ENCODE measurements at places on chromosomes 7 and 10.
A peak's percentile ranks its signal among the peaks of the same experiment; 100 is the strongest.

DNA sequence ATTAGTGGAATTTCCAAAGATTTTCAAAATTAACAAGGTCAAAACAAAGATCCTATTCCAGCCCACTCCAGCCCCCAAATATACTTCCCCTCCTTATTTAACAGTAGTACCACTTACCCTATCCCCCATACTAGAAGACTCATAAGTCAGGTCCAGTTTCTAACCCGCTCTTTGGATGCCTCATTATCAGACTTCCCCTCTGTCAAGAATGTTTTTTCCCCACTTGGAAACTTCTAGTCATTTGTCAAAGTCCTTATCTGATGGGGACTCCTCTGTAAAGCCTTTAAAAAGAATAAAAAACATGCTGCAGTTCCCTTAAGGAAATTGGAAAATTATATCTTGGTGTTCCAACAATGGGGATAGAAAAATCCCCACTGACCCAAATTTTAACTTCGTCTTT, 70.1 kb downstream of the IMMP2L start:
- no peak for DNase-seq

- DNase-seq = no peak
Measured at GRCh38 chr7:131625817-131626372, 69.5 kb upstream of the PODXL start.

- no peak for DNase-seq
Measured at GRCh38 chr10:19049567-19049966, 966 bp downstream of the MALRD1 start.

GRCh38 chr10:97483506-97483905, 14.7 kb downstream of the MMS19 start:
- DNase-seq = no peak

DNA sequence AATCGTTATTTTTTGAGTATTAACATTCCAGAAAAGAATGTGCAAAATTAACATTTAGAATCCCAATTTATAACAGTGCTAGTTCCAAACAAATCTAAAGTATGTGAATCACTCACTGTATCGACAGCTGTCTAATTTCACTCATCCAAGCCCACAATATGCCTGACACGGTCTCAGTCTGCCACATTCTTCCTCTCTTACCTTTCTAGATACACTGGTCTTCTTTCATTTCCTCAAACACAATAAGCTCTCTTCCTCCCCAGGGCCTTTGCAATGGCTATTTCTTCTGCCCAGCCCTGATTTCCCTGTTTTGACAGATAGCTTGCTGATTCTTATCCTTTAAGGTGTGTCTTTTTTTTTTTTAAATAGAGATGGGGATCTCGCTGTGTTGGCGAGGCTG, 48.8 kb downstream of the UBE2H start:
- DNase-seq = no peak

DNA sequence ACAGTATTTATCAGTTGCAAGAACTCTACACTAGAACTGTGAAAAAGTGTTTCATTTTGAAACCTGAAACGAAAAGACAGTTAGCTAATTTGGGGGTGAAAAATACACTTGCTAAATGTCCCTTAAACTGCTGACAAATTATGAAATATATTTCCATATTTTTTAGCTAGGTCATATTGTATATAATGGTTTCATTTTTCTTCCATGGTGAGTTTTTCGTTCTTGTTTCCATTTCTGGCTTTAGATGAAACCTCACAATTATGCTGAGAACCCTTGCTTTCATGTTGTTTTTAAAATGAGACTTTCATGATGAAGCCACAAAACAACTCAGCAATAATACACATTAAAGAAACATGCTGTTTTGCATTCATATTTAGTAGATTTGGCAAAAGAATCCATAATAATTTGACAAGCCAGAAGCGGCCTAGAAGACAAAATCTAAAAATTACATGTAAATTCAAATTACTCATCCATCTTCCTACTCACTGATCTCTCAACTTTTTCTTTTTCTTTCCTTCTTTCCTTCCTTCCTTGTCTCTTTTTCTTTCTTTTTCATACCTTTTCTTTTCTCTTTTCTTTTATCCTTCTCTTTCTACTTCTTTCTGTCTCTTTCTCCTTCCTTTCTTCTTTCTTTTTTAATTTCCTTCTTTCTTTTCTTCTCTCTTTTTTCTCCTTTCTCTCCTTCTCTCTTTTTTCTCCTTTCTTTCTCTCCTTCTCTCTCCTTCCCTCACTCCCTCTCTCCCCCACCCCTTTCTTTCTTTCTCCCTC, 46.5 kb upstream of the ITGB8 start:
- DNase-seq = no peak

DNA sequence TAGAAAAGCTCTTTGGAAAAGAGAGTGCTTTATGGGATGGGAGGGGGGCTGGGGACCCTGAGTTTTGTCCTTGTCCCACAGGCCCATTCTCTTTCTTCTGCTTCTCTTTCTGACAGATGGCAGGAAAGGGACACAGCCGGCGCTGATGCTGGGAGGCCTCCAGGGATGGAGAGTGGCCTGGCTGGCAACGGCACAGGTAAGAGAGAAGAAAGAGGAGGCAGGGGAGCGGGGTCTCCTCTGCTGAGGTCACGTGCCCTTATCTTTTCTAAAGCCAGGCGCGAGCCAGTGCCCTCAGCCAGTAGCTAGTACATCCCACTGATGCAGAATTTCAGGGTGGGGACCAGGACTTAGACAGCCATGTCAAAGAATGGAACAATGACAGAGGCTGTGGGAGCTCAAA, 9.2 kb downstream of the ZNF775 start:
- DNase-seq = no peak

- DNase-seq = no peak
Measured at GRCh38 chr7:114988026-114988425, 66.1 kb downstream of the MDFIC start.

DNA sequence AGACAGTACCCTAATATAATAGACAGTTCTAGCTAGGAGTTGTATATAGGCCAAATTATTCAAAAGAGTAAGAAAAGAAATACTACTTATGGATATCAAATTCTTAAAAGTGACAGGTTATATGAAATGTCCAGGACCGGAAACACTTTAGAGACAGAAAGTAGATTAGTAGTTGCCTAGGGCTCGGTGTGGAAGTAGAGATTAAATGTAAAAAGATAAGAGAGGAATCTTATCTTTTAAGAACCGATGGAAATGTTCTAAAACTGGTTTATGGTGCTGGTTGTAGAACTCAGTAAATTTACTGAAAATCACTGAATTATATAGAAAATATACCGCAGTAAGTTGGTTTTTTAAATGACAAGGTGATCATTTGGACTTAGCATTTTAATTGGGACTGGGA, 147.5 kb upstream of the ASAH2 start:
- DNase-seq = no peak

DNA sequence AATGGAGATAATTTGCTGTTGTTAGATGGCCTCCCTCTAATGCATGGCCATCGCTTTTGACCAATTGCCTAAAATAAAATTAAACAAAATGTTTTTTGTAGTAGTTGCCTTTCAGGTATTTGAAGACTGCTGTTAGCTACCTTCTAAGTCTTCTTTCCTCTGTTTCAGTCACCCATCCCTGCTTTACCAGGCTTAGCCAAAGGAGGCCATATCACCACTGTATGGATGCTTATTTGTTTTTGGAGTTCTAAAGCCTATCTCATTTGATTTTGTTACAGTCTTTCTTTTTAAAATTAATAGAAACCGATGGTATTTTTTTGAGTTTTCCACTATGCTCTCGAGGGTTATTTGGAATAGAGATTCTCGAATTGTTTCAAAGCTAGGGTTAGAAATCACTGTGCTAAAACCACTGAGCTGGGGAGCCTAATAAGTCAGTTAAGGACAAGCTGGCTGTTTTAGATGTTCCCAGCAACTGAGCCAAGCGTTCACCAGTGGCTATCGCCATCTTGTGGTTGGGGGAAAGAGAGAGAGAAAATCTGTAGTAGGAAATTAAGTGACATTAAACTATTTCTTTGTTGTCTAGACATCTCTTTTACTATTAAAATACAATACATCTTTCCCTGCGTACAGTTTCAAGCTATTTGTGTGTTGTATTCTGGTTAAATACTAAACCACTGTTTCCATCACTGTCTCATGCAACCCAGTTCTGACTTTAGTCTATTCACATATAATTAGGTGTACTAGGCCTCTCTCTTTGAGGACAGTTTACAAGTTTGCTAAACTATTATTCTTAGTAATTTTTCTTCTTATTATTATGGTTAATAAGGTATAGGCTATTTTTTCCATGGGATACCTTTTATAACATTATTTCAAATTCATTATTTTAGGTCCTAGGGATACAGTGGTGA, 52.2 kb downstream of the GPR158 start:
- peak; percentile 6 for DNase-seq

DNA sequence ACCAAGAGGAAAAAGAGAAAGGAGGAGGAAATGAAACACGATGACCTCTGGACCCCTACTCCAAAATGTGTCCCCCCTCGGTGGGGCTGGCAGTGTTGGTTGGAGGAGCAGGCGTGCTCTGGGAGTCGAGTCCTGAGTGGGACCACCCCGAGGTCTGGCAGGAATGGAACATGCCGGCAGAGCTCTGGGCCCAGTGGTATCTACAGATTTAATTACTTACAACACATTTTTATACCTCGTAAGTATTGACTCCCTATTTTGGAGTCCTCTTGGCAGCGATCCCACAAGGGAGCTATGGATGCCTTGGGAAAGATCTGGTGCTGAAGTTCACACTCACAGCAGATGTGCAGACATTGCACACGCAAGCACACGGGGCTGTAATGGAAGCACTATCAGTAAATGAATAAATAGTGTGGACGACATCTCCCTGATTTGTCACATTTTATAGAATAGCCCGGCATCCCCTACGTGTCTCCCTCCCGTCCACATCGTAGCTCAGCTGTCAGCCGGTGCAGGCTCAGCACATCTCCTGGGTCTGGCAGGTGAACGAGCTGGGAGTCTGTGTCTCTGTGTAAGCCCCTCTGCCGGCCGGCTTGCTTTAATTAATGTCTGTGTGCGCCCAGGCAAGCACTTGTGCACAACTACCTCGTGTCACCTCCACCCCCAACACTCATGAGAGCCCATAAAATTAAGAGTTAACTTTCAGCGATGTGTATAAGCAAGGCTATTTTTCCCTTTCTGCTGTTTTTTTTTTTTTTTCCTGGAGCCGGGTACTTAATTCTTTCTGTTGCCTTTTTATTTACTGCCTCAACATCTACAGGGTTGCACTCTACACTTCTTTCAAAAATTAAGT, 603.2 kb downstream of the LRMDA start:
- no peak for DNase-seq

DNA sequence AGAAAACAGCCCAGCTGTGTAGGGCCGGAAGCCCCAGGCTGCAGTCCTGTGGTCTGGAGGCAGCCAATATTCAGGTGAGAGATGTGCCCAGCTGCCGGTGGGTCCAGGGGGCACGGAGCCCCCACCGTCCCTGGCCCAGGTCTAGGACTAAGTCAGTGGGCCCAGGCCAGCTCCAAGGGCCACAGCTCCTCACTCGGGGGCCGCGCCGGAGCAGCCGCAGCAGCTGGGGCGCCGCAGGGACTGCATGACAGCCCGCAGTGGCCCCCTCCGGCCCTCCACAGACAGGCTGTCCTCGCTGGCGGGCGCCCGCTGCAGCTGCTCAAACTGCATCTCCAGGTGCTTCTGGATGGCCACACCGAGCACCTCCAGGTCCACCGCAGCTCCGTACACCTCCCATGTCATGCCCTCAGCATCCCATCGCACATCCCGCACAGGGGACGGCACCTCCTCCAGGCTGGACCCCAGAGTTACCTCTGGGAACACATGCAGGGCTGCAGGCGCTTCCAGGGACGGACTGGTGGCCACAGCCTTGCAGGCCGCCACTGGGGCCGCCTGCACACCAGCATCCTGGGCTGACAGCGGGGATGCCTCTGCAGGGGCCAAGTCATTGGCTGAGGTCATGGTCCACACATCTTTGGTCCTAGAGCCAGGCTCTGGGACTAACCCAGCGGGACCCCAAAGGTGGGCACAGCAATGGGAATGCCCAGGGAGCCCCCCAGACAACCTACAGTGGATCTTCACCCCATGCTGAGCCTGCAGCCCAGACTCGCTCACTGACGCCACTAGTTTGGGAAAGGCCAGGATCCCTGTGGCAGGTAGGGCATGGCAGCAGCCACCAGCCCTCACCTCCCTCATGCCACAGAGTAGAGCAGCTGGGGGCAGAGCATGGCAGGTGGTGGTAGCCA, 7.0 kb downstream of the GPRIN2 start:
- DNase-seq = no peak

- DNase-seq = no peak
Measured at GRCh38 chr10:112875476-112876267, 74.4 kb upstream of the TCF7L2 start.

DNA sequence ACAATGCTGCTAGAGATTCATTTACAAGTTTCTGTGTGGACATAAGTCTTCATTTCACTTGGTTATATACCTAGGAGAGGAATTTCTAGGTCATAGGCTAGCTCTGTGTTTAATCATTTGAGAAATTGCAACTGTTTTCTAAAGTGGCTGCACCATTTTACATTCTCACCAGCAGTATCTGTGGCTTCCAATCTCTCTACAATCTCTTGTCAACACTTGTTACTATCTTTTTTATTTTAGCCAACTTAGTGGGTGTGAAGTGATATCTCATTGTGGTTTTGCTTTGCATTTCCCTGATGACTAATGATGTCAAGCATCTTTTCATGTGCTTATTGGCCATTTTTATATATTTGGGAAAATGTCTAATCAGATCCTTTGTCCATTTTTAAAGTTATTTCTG, 53.0 kb upstream of the DRGX start:
- DNase-seq = no peak

DNA sequence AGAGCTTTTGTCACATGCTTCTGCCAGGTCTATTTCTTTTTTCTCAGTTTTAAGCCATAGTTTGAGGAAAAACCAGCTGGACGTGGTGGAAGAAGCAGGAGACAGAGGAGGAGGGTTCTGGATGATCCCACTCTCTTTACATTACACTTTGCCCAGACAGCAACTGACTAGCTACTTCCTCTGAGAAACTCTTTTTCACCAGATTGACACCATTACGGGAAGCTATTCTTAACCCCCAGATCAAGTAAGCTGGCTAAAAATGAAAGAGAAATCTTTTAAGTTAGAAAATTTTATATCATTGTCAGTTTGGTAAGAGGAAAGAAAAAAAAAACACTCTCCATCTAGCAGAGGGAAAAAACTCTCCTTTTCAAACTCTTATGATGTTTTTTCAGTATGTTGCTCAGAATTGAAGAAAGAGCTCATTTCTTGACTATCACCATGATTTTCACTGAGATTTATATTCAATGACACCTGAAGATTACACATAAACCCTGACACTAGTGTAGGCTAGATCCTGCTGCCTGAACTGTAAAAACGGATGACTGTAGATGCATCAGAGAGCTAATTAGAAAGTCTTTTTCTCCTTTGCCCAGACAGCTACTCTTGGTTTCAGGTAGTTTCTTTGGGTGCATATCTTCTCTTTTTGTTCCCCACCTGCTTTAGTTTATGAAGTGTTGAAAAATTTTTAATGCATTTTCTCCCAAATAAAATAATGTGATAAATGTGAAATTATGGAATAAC, 203.1 kb downstream of the TFEC start:
- no peak for DNase-seq

GRCh38 chr7:1045069-1046063, 1.0 kb downstream of the GPR146 start:
- no peak for DNase-seq

- no peak for DNase-seq
Measured at GRCh38 chr10:92695679-92696605, 6.2 kb downstream of the HHEX start.

GRCh38 chr7:42735081-42735480, 176.8 kb downstream of the C7orf25 start:
- no peak for DNase-seq
